ENCODE measurements at places on chromosomes 12 and 14.

- peak; percentile 96 for DNase-seq
Observed at GRCh38 chr12:131132118-131132892, 178.6 kb downstream of the ADGRD1 start.

GRCh38 chr14:51424561-51425251, 184.7 kb downstream of the TMX1 start:
- DNase-seq: no peak

DNA sequence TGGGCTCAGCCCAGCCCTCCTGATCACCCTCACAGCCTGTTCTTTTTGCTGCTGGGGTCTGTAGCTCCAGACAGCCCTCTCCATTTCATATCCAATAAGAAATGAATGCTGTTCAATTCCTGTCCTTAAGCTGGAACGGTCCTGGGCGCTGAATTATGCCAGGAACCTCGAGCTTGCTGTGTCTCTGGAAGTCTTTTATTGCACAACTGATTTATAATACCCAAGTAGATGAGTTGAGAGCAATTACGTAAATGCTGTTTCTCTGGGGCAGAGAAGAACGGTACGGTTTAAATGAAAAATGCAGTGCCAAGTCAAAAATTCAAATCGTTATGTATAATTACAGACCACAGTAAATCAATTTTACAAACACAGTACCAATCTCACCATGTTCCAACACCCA, 161.0 kb downstream of the SAMD4A start:
- no peak for DNase-seq

DNA sequence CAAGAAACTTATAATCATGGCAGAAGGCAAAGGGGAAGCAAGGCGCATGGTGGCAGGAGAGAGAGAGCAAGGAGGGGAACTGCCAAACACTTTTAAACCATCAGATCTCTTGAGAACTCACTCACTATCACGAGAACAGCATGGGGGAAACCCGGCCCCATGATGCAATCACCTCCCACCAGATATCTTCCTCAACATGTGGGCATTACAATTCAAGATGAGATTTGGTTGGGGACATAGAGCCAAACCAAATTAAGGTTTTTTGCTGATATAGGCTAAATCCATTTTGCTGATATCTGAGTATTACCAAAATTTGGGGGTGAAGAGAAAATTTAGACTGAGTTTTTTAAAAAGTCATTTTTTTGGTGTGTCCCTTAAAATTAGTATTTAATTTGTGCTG, 54.9 kb upstream of the TMX1 start:
- DNase-seq: no peak

- DNase-seq: no peak
Observed at GRCh38 chr12:3055026-3055703, 22.0 kb upstream of the TSPAN9 start.

- DNase-seq: no peak
Observed at GRCh38 chr12:126038434-126038833, 973.2 kb downstream of the AACS start.

DNA sequence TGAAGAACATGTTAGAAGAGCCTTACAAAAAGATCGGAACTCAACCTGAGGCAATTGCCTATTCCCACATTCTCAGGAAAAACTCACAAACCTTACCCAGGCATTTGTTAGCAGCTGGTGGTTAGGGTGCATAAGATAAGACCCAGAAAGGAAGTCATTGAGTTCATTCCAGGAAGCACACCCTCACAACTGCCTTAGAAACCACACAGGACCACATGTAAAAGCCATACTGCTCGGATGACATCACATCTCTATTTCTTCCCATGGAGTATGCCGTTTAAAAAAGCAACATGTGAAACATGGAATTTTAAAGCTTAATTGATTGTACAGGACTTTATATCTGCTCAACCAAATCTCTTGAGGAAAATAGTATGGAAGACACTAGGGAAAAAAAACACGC, 411.2 kb downstream of the DAD1 start:
- no peak for DNase-seq

DNA sequence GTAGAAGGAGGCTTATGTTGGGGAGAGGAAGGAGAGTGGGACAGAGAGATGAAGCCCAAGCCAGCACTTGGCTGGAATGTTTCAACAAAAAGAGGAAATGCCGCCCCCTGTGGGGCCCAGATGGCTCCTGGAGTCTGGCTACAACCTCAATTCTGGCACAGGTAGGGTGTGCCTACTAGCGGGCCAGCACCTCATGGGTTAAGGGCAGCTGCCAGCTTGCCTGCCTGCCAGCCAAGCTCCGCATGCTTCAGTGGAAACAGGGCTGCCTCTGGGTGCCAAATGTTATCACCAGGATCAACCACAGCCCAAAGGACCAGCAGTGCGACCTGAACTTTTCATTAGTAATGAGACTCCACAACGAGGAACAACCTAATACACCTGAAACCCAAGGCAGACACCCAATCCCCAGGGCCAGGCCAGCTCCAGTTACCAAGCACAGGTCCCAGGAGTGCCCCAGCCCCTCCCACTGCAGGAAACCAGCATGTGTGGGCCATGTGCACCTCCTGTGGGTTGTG, 11.3 kb downstream of the RAB15 start:
- no peak for DNase-seq

- DNase-seq: no peak
Observed at GRCh38 chr12:89832336-89832735, 123.7 kb upstream of the ATP2B1 start.

- no peak for DNase-seq
Observed at GRCh38 chr14:37932008-37932407, 275.7 kb upstream of the SSTR1 start.

GRCh38 chr12:4273652-4274395, at the start of gene CCND2:
CCND2 (plus strand) TSS chr12:4273762; CDS start chr12:4274041, 279 bp downstream.
- DNase-seq: peak; percentile 88

GRCh38 chr12:46304070-46304469, 35.2 kb upstream of the SLC38A1 start:
- no peak for DNase-seq

GRCh38 chr12:66979251-66979650, 289.9 kb upstream of the CAND1 start:
- DNase-seq: no peak

- DNase-seq: no peak
Observed at GRCh38 chr12:130633771-130634170, 82.3 kb downstream of the RIMBP2 start.

GRCh38 chr12:13443498-13443897, 247.0 kb downstream of the EMP1 start:
- DNase-seq: no peak

GRCh38 chr12:131044760-131045381, 91.2 kb downstream of the ADGRD1 start:
- DNase-seq: no peak

DNA sequence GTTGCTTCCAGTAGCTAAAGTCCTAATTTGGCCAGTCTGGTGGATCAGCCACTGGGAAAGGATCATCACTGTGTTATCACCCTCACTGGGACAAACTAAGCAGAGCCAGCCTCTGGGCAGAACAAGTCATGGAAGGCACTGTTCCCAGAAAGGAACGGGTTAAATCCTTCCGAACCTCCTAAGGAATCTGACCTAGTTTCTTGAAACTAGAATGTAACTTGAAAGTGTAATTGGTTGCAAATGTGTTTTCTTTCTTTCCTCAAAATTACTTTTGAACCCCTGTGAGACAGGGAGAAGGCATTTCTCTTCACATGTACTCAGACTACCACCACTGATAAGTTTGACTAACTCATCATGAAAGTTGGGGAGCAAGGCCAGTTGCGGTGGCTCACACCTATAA, 18.7 kb upstream of the KICS2 start:
- DNase-seq: no peak

DNA sequence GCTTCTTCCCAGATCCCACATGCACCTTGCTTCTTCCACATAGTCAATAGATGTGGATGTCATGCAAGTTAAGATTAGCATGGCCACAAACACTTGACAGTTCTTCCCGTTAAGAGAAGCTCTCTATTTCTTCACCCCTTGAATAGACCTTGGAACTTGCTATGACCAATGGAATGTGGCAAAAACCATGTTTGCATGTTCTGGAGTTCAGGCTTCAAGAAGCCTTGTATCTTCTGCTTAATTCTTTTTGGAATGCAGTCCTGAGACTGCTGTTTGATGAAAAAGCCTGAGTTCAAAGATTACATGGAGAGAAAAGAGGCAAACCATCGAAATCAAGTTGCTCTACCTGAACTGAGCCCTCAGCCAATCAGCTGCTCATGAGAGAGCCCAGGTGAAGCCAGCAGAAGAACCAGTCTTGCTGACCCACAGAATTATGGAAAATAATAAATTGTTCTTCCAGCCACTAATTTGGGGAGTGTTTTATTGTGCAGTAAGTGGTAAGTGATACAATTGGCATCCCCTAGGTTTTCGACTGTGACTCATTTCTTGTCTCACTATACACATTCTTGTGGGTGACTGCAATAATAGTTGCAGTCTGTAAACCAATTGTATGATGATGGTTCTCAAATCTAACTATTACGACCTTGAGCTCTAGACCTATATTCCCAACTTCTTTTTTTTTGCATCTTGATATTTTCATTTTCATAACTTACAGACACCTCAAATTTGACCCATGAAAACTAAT, 12.6 kb downstream of the RASSF9 start:
- no peak for DNase-seq

DNA sequence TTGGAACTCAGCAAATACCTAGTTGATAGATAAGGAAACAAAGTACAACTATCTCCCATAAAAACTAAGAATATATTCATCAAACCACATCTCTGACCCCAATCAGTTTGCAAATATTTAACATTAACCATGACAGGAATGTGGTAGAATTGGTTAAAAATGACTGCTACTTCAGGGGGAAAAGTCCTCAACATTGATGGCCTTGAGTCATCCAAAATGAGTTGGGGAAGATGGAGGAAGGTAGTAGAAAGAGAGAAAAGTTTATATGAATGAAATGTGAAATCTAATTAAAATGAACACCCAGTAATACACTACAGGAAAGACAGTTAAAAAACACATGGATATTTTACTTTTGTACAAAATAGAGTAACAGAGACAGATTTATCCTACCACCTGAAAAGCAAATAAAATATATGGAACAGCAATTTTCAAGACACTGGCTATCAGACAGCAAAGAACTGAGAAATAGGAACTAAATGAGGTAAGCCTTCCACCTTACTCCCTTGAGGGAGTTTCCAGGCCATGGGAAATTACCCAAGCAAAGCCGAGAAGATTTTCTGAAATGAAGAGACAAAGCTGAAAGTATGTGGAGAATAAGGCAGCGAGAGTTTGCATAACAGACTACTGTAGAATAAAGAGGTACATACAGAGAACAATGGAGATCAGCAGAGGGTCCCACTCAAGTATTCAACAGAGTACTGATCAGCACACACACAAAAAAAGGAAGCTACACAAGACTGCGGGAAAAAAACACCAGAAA, 49.6 kb downstream of the TC2N start:
- DNase-seq: no peak

- DNase-seq: no peak
Observed at GRCh38 chr12:49413796-49414195, 46.5 kb downstream of the SPATS2 start.

DNA sequence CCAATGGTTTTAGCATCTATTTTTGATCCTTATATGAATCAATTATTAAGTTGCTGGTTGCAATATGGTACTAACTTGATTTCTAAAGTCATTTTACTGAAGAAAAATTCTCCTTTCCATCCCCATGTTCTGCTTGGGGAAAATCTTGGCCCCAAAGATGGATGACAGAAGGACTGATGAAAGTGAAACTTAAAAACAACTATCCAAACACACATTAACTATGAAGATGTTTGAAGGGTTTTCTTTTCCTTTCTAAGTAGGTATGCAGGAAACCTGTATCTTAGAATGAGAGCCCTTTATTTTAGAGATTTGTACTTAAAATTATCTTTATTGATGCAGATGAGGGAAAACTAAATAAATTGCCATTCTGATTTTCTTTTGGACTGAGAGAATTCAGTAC, 5.9 kb downstream of the C12orf71 start:
- DNase-seq: no peak

GRCh38 chr14:84272290-84272721, 1257.6 kb upstream of the FLRT2 start:
- DNase-seq: no peak

- DNase-seq: no peak
Observed at GRCh38 chr14:99554757-99555531, 49.1 kb downstream of the CCDC85C start.

GRCh38 chr14:100767788-100768536, 41.3 kb downstream of the DLK1 start:
- no peak for DNase-seq

DNA sequence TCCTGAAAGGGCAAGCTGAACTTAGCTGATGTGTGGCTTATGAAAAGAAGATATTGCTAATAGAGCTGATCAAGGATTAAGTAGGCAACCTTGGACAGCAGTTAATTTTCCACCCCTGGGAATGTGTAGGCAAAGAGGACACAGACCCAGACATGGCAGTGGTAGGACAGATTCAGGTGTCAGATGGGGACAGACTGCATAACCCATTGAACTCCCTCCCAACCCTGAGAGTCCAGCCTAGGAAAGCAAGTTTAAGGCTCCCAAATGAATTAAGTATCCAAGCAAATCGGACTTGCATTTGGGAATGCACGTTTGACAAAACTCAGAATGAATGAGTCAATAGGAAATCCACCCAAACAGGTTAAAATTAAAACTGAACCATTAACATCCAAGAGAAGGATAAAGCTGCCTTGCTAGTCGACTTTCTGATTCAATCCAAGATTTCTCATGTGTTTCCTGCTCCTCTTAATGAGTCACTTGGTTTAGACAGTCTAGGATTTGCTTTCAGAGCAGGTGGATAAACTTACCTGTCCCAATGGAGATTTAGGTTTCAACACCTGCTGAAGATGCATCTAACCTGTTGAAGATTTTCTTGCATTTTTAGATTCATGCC, 385.4 kb downstream of the CCDC91 start:
- DNase-seq: no peak

- no peak for DNase-seq
Observed at GRCh38 chr14:87960013-87960787, 32.8 kb downstream of the GALC start.

DNA sequence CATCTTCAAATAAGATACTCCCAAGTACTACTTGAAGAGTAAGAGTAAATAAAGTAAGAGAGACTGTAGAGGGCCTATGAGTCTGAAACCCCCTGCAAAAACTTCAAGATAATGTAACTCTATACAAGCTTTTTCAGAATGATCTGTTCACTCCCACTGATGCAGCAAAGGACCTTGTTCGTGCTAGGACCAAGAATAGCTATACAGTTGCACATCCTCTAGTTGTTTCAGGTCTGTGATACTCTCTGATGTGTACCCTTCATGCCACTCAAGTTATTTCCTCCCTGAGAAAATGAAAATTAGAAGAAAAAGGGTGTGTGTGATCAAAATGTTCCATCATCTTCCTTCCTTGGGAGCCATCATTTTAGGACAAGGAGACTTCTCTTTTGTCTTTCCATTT, 204.4 kb downstream of the ALX1 start:
- no peak for DNase-seq

- no peak for DNase-seq
Observed at GRCh38 chr12:109182041-109182839, 65.9 kb downstream of the ACACB start.

GRCh38 chr12:83945871-83946270, 966.7 kb downstream of the SLC6A15 start:
- no peak for DNase-seq

- DNase-seq: peak; percentile 51
Observed at GRCh38 chr14:99177886-99178835, 93.8 kb downstream of the BCL11B start.
